Stimulated activated naive CD4-positive, alpha-beta T cell treated with Interleukin-2 at 50 U/mL for 16 hours (primary cell): ENCODE measurements at places on chromosomes 13 and 19.
A peak's percentile ranks its signal among the peaks of the same experiment; 100 is the strongest.

DNA sequence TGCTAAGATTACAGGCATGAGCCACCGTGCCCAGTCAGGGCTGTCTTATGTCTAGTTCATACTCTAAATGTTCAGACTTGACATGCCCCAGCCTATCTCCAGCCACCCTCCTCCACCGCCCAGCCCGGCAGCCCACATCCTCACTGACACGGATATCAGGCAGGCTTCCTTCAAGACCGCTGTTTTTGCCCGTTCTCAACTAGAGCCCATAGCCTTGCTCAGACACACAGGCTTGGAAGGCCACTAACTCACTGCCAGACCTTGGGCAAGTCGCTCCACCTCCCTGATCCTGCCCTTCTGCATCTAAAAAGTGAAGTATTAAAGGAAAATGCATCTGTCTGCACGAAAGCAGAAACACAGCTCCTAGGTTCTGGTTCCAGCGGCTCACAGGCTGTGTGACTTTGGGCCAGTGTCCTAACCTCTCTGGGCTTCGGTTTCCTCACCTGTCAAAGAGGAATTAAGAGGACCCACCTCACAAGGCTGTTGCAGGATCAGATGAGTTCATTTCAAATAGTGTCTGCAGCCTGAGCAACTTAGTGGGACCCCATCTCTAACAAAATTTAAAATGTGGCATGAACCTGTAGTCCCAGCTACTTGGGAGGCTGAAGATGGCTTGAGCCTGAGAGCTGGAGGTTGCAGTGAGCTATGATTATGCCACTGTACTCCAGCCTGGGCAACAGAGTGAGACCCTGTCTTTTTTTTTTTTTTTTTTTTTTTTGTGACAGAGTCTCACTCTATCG lies 14.5 kb upstream of the CERS4 start:
- DNase-seq, result peak; percentile 11

DNA sequence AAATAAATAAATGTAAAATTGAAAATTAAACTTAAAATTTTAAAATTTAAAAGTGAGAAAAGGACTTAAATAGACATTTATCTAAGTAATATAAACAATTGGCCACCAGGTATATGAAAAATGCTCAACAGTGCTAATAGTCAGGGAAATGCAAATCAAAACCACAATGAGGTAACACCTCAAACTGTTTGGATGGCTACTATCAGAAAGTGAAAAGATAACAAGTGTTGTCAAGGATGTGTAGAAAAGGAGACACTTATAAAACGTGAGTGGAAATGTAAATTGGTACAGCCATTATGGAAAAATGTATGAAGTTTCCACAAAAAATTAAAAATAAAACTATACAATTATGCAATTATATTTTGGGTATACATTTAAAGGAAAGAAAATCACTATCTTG lies 752.2 kb downstream of the EFNB2 start:
- no peak for DNase-seq

GRCh38 chr19:5703819-5704818 lies 14.0 kb downstream of the RPL36 start:
- DNase-seq, result no peak

GRCh38 chr19:8231073-8231604 lies 22.0 kb downstream of the CERS4 start:
- no peak for DNase-seq

DNA sequence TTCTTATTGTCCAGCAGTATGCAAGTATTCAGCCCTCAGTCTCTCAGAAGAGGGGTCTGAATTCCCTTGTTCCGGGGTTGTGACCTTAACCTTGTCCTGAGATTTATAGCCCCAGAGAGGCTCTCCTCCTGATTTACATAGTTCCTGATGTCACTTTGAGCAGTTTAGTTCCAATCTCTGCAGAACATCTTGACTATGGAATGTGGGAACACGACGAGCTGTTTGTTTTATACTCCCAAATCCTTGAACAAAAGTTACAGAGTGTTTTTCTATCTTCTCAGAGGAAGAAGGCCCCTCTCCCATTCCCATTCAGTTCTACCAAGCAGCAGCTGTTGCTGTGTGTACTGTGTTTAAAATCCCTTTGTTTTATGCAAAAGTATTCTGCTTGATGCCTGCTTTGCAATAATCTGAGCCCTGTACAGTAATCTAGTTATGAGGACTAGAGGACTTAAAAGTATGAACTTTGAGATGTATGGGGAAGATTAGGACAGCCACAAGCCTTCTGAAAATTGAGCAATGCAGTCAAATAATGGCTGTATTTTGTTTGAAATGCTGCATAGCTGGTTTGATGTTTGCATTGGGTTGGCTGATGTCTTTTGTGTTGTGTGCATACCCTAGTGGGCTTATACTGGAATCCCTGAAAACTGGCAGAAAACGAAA lies 74.7 kb downstream of the KL start:
- DNase-seq, result no peak

GRCh38 chr19:2497186-2497585 lies 21.3 kb downstream of the GADD45B start:
- DNase-seq, result no peak

GRCh38 chr19:17479325-17479791 lies 9.0 kb downstream of the SLC27A1 start:
- no peak for DNase-seq

- no peak for DNase-seq
These were observed 36.2 kb downstream of the ERCC5 start for GRCh38 chr13:102881819-102882686.

DNA sequence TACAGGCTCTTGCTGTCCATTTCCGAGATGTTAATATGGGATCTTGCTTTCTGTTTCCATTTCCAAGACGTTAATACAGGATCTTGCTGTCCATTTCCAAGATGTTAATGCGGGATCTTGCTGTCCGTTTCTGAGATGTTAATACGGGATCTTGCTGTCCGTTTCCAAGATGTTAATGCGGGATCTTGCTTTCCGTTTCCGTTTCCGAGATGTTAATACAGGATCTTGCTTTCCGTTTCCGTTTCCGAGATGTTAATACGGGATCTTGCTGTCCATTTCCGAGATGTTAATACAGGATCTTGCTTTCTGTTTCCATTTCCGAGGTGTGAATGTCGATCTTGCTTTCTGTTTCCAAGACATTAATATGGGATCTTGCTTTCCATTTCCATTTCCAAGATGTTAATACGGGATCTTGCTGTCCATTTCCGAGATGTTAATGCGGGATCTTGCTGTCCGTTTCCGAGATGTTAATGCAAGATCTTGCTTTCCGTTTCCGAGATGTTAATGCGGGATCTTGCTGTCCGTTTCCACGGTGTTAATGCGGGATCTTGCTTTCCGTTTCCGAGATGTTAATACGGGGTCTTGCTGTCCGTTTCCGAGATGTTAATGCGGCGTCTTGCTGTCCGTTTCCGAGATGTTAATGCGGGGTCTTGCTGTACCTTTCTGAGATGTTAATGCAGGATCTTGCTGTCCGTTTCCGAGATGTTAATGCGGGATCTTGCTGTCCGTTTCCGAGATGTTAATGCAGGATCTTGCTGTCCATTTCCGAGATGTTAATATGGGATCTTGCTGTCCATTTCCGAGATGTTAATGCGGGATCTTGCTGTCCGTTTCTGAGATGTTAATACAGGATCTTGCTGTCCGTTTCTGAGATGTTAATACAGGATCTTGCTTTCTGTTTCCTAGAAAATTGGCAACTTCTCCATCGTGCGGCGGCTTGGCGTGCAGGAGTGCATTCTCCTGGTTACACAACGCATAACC lies 38.3 kb downstream of the PEX11G start:
- DNase-seq, result no peak

GRCh38 chr19:16334411-16334810 lies 9.8 kb downstream of the KLF2 start:
- DNase-seq, result no peak

- DNase-seq, result no peak
These were observed 172.1 kb downstream of the NUFIP1 start for GRCh38 chr13:44817131-44817671.

DNA sequence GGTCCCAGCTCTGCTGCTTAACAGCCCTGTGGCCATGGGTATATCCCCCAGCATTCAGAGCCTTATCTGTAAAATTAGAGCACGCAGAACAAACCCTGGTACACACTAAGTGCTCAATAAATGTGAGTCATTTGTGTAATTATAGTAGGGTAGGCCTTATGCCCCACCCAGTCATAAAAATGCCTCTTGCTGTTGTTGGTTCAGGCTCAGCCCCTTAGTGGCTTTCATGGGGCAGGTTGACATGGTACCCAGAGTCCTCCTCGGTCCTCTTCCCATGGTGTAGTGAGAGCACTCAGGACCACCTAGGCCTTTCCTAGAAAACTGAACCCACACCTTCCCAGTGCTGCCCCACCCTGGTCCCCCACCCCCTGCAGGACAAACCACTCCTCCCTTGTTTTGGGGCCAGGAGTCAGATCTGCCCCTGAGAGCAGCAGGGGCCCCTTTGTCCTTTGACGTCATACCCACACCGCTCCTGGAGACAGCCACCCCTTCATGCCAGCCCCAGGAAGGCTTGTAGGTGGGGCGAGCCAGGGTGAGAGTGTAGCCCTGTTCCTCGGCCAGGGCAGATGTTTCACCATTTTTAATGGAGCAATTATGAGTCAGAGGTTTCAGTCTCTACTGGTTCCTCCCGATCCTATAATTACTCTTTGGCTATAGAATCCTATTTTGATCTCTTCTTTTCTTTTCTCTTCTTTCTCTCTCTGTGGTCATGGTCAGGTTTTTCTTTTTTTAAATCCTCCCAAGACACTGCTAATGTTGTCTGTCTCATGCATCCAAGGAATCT lies 36.8 kb downstream of the ACTN4 start:
- no peak for DNase-seq

GRCh38 chr13:50156561-50157127 lies 141.4 kb downstream of the KCNRG start:
- DNase-seq, result no peak

DNA sequence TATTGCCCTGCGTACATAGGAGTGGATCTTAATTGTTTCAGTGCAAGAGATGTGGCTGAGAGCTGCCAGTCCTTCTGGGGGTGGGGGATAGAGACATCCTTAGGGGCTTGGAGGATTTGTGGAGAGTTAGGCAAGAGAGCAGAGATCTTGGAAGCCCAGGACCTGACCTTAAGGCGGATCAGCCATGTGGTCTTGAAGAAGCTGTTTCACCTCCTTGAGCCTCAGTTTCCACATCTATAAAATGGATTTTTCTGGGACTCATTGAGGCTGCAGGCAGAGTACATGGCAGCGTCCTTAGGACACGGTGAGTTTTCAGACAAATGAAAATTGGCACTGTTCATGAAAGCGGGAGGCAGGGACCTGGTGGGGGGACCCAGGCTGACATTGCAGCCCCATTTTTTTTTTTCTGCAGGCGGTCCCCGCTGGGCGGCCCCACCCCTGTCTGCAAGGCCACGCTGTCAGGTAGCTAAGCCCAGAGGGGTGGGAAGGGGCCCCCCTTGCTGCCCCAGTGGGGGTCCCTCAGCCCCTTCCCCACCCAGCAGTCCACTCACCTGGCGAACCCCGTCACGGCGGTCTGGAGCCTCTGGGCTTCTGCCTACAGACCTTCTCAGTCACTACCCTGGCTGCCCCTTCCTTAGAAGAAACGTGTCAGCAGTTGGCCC lies 30.0 kb downstream of the PDE4A start:
- DNase-seq, result no peak

DNA sequence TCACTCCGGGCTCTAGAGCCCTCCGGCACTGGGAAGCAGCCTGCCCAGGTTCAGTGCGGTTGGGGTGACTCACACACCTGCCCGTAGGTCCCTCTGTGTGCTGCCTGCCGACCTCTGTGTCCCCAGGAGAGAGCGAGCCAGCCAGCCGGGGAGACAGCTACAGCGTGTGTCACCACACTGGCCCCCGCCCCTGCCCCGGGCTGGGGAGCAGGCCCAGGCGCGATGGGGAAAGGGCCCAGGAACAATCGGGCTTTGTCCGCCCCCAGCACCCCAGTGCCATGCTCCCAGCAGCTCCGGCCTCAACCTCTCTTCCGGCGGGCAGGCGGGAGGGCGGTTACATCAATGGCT lies at the start of gene KLK6:
Gene KLK6 (minus strand): TSS at position 179 of the 348 bp plus-strand sequence. CDS start 1,487 bp downstream, outside the sequence.
- no peak for DNase-seq

DNA sequence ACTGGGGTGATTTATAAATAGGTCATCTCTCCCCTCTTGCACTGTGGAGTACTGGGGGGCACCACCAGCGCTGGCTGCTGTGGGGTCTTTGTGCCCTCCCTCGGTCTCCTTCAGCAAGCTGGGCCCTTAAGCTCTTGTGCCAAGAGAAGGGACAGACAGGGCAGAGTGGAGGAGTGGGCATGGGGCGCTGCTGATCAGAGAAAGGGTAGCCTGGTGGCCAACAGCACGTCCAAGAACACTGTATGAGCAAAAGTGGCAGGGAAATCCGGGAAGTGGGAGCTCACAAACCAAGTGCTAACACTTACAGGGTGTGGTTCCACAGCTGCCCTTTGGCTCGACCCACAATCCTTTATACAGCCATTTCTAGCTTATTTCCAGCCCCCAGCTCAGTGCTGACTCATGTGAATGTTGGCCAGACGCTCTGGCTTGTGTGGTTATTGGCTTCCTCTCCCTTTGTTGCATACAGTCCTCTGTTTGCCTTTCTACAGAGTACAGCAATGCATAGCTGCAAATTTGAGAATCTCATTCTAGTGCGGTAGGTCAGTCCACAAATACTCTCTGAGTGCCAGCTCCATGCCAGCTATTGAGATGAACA lies 298.8 kb downstream of the SHISA2 start:
- DNase-seq, result no peak

- no peak for DNase-seq
These were observed 776.9 kb downstream of the GPC5 start for GRCh38 chr13:92175330-92175729.

GRCh38 chr13:40215311-40215710 lies 451.1 kb downstream of the FOXO1 start:
- no peak for DNase-seq

- no peak for DNase-seq
These were observed 881 bp downstream of the ZNF20 start for GRCh38 chr19:12139269-12139668.

GRCh38 chr13:110103534-110103933 lies 203.4 kb downstream of the COL4A1 start:
- no peak for DNase-seq
